ENCODE measurements at places on chromosomes 2 and 18. TPM values are rescaled to one million over a fixed set of nuclear protein-coding genes. Genes with fewer than 3 reads are reported as not detected.

The SERPINB5 gene
- total RNA-seq: 0.34 TPM

The ST6GAL2 gene
- total RNA-seq: not detected

The RNF138 gene
- total RNA-seq: 30.2 TPM

The TNFAIP6 gene
- total RNA-seq: 37.2 TPM

The STARD6 gene
- total RNA-seq: 0.17 TPM

The UBR3 gene
- total RNA-seq: 21.6 TPM

The PLEK gene
- total RNA-seq: not detected

The NBAS gene
- 98.8 TPM for total RNA-seq

The ASB18 gene
- not detected for total RNA-seq

The RUFY4 gene
- not detected for total RNA-seq

The FZD7 gene
- total RNA-seq: 71.2 TPM

The LCT gene
- 0.09 TPM for total RNA-seq

The KIF5C gene
- total RNA-seq: 0.26 TPM

The SPP2 gene
- total RNA-seq: 0.16 TPM

The ACKR3 gene
- total RNA-seq: 3.2 TPM

The NPHP1 gene
- 5.5 TPM for total RNA-seq

The PDE6D gene
- total RNA-seq: 8.2 TPM

All from bronchial smooth muscle cell (primary cell).